ENCODE measurements at places on chromosomes 2 and 18.
A peak's percentile ranks its signal among the peaks of the same experiment; 100 is the strongest.

- no peak for DNase-seq
These were observed 9.8 kb downstream of the MALL start for GRCh38 chr2:110105608-110106467.

DNA sequence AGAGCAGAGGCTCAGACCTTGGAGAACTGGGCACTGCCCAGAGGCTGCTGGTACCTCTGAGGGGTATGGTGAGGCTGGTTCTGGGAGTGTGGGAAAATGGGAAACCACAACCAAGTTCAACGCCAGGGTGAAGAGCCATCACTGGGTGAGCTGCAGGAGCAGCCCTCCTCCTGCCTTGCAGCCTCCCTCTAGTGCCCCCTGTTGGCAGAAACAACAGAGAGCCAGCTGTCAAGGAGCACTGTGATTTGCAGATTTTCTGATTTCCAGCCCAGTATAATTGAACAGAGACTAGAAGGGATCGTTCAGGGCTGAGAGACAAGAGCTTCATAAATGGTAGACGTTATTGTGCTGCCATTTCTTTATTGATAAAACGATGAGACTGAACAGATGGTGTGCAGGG lies 50.5 kb downstream of the MAPK4 start:
- DNase-seq, result no peak

DNA sequence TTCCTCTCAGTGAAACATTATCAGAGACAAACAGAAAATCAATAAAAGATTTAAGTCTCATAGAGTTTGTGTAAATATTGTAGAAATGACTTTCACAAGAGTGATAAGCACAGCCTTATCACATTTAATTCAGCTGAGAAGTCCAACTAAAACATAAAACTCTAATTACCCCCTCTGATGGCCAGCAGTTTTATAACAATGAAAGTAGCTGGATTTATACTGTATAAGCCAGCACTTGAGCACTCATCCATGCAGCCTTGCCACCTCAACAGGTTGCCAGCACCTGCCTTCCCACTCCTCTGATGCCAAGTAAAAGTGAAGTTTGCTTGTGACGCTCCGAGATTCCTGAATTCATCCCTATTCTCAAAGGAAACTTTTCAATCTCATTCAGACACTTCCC lies 103.0 kb upstream of the STK39 start:
- no peak for DNase-seq

GRCh38 chr2:152097290-152097800 lies 1.5 kb downstream of the CACNB4 start:
- DNase-seq, result no peak

GRCh38 chr2:230828272-230828961 lies 36.3 kb upstream of the ITM2C start:
- peak; percentile 34 for DNase-seq

DNA sequence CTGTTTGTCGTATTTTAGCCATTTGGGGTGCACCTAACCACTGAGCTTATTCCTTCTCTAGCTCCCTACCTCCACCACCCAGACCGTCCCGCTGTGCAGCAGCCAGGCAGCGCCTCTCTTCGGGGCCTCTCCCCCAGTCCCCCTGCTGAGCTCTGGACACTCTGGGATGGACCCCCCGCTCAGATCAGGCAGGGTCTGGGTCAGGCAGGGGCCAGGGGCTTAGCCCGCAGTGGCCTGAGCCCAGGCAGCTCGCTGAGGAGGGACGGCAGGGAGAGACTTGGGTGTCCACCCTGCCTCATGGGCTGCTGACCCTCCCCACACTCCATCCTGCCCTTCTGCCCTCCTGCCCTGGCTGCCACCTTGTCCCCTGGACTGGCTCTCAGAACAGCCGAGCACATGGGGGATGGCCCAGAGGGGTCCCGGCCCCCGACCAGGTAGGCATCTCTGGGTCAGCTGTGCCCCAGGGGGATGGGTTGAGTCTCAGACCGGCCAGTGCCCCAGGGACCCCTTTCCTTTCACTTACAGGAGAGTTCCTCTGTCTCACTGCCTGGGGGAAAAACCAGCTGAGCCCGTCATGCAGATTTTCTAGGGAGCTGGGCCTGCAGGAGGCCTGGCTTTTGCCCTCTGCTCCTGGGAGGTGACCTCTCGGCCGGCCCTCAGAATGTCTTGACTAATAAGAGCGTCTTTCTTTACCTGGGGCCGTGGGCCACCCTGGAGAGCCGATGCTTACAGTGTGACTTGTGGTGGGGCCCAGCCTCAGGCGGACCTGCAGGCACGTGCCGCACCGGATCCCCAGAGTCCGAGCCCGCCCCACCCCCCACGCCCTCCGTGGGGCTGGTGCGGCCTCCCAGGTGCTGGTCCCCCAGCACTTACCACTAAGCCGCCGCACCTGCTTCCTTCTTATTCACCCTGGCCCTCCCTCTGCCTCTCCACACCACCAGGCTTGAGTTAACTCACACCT lies 22.8 kb upstream of the PXDN start:
- no peak for DNase-seq

DNA sequence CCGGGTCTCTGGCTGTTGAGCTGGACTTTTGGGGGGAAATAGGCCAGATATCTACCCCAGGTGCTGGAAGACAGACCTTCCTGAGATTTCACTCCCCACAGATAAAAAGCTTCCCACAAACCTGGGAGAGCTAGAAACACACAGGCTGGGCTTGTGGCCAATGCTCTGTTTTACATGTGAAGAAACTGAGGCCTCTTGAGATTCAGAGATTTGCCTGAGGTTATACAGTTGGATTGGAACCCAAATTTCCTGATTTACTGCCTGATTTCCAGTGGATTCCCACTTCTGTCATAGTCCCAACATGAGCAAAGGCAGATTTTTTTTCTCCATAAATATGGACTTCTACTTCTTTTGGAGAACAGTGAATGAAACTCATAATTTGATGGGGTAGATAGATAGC lies 360.2 kb downstream of the SETBP1 start:
- no peak for DNase-seq

GRCh38 chr2:636641-637405 lies 40.4 kb downstream of the TMEM18 start:
- DNase-seq, result peak; percentile 67

GRCh38 chr18:24875286-24875685 lies 414.8 kb downstream of the HRH4 start:
- no peak for DNase-seq

- DNase-seq, result no peak
These were observed 5.1 kb downstream of the MTERF4 start for GRCh38 chr2:241096979-241097378.

DNA sequence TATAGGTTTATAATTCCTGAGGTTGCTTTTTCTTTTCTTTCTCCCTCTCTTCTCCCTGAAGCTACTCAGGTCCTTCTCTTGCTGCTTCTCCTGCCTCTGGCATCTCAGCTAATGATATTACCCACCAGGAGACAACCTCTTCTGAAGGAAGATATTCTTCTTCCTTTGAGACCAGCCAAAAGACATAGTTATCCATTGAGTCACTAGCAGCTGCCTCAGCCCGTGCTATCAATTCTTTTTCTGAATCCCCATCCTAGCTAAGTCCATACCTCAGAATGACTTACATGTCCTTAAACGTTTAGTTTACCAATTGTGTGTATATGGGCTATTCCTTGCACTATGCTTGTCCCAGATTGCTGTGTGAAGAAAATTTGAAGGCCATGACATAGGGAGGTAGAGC lies 25.0 kb upstream of the RNF103 start:
- DNase-seq, result no peak

GRCh38 chr18:1797235-1797634 lies 774.1 kb downstream of the METTL4 start:
- no peak for DNase-seq

GRCh38 chr2:121650315-121650930 lies 1.2 kb upstream of the CLASP1 start:
- no peak for DNase-seq

- no peak for DNase-seq
These were observed 18.4 kb downstream of the INPP4A start for GRCh38 chr2:98463081-98463481.

- no peak for DNase-seq
These were observed 36.6 kb downstream of the CYP1B1 start for GRCh38 chr2:38039121-38039910.

DNA sequence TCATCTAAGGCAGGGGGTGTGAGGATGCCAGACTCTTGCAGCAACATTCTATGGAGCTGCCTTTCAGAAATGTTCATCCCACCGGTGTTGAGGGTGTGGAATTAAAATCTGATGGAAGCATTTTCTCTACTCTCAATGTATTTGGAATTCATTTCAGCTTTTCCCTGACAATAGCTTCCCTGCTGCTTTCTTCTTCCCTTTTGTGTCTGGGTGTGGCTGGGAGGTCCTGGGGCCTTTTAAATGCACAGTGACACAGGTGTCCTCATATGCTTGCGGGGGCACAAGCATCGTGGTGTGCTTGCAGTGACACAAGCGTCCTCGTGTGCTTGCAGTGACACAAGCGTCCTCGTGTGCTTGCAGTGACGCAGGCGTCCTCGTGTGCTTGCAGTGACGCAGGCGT lies 43.4 kb upstream of the ASB18 start:
- no peak for DNase-seq

DNA sequence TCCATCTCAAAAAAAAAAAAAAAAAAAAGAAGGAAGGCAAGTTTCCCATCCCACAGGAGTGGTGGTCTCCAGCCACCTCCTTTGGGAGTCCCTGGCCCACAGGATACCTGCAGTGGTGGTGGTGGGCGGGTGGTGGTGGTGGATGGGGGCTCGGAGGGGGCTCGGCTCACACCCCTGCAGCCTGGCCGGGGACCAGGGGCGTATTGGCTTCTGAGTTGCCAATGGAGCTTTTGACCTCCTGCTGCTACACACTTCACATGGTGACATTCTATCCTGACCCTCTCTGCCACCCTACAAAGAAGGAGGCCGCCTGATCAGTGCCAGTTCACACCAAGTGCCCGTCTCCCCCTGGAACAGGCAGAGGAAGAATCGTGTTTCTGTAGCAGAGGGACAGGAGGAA lies 119.6 kb downstream of the NFATC1 start:
- DNase-seq, result no peak

DNA sequence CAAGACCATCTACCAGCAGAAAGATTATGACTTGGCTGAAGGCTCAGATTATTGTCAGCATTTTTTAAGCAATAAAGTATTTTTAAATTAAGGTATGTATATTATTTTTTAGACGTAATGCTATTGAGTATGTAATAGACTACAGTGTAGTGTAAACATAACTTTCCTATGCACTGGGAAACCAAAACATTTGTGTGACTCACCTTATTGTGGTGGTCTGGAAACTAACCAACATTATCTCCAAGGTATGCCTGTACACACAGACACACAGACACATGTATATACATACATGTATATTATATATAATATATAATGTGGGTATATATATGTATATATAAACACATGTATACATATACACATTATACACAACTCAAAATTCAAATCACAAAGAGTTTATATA lies 9.1 kb upstream of the TMEFF2 start:
- no peak for DNase-seq

DNA sequence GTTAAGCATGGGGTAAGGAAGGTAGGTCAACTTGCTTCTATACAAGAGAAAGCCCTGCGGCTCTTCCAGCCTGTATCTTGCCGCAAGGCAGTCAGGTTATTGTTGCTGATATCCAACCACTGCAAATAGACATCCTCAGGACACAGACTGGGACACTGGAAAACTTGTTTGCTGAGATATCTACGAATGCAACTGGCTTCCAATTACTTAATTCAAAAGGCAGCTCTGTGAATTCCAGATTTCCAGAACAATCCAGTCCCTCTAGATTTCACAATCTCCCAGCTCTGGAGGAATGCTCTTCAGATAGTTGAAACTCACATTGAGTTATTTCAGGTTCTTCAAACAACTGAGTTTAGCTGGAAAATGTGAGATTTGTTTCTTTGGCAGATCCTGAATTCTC lies 34.6 kb upstream of the SP9 start:
- no peak for DNase-seq

DNA sequence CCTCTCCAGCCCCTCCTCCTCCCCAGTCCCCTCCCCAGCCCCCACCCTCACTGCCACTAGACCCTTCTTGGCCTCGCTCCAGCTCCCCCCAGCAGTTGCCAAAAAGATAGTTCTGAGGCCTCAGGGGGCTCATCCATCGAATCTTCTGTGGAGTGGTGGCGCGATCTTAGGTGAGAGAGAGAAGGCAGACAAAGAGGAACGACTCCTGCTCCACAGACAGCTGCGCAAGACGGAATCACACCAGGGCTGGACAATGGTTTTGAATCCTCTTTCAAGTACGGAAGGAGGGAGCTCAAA lies 68.1 kb downstream of the LAMA3 start:
- no peak for DNase-seq

- DNase-seq, result no peak
These were observed 69.6 kb upstream of the TMEM247 start for GRCh38 chr2:46409756-46410155.

DNA sequence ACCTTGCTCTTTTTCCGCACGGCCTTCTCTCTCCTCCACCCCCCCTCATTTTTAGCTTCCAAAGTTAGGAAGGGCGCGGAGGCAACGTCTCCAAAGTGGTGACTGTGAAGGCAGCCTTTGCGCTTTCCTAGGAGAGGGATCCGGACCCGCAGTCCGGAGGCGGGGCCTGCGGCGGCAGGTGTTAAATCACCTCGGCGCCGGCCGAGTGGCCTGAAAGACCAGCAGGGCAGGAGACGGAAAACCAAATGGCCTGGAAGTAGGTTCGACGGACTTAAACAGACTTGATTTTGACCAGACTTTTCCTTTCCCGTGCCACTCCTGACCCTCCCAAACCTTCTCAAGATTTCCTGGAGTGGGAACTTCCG lies 615 bp downstream of the GORASP2 start:
- DNase-seq, result peak; percentile 43

DNA sequence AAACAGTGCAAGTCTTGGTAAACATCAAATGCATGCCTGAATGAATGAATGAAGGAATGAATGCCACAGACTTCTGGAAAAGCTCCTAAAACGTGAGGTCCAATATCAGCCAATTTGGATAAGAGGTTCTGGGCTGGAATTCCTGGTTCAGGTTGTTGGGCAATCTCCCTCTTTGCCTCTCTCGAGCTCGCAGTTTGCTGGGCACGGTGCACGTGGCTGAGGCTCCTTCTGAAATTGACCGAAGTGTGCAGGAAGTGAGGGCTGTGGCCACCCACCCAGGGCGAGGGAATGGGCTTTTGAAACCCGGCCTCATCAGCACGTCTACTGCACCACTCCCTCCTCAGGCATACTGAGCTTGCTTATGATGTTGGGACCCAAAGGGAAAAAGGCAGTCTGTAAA lies 288.8 kb upstream of the HS6ST1 start:
- no peak for DNase-seq

GRCh38 chr18:6868033-6868432 lies 138.5 kb downstream of the ARHGAP28 start:
- DNase-seq, result no peak

DNA sequence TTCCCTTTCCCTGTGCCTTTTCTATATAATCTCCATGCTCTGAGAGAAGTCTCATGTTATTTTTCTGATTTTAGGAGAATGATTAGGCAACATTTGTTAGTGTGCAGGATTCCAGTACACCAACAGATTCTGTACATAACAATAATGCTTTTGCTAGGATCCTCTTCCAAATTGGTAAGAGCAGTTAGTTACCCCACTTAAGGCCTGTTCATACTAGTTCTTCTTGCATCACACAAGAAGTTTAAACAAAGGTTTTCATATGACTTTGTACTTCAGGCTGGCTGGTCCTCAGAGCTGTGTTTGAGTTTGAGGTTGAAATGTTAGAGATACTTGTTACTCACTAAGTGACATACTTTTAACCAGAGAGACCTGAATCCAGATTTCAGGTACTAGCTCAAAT lies 686.9 kb upstream of the NRXN1 start:
- no peak for DNase-seq
